Thymus (tissue), 14 donors: ENCODE measurements at places on chromosomes 2 and 18. TPM values are rescaled to one million over a fixed set of nuclear protein-coding genes. Genes with fewer than 3 reads are reported as not detected.

The MMADHC gene
- polyA plus RNA-seq, result 95.9 TPM

The FLACC1 gene
- polyA plus RNA-seq, result 1.2 TPM

The LDLRAD4 gene
- polyA plus RNA-seq, result 46.9 TPM

The SH2D6 gene
- 0.55 TPM for polyA plus RNA-seq

The AQP12A gene
- 0.34 TPM for polyA plus RNA-seq

The PFN4 gene
- 1.3 TPM for polyA plus RNA-seq

The CRACDL gene
- 3.6 TPM for polyA plus RNA-seq

The B3GNT7 gene
- polyA plus RNA-seq, result 1.8 TPM

The OTOS gene
- polyA plus RNA-seq, result 2.4 TPM

The ITGB6 gene
- 0.32 TPM for polyA plus RNA-seq

The IL1A gene
- polyA plus RNA-seq, result 1.8 TPM

The HADHA gene
- 57.1 TPM for polyA plus RNA-seq

The STON1 gene
- 2.9 TPM for polyA plus RNA-seq

The RIT2 gene
- 0.16 TPM for polyA plus RNA-seq

The ST6GAL2 gene
- 0.57 TPM for polyA plus RNA-seq

The CYP27A1 gene
- polyA plus RNA-seq, result 24.7 TPM

The FTCDNL1 gene
- 2.2 TPM for polyA plus RNA-seq

The HOXD11 gene
- polyA plus RNA-seq, result 0.09 TPM

The ANO7 gene
- 0.41 TPM for polyA plus RNA-seq

The PROM2 gene
- 4.3 TPM for polyA plus RNA-seq

The ALKAL2 gene
- polyA plus RNA-seq, result 13.3 TPM

The ATF2 gene
- 32.1 TPM for polyA plus RNA-seq

The ZC3H6 gene
- polyA plus RNA-seq, result 6.0 TPM

The KYNU gene
- 11.3 TPM for polyA plus RNA-seq

The CYRIA gene
- polyA plus RNA-seq, result 7.2 TPM

The TUBA3E gene
- 0.82 TPM for polyA plus RNA-seq

The BCL2 gene
- 11.7 TPM for polyA plus RNA-seq

The SERPINB8 gene
- 11.2 TPM for polyA plus RNA-seq

The DYNAP gene
- 0.14 TPM for polyA plus RNA-seq

The BMP10 gene
- polyA plus RNA-seq, result 0.02 TPM

The MEP1B gene
- 0.11 TPM for polyA plus RNA-seq

The SH3RF3 gene
- polyA plus RNA-seq, result 8.2 TPM

The CCDC93 gene
- 10.7 TPM for polyA plus RNA-seq

The TAF4B gene
- polyA plus RNA-seq, result 6.8 TPM

The RGPD5 gene
- 11.1 TPM for polyA plus RNA-seq

The ASTL gene
- polyA plus RNA-seq, result 2.9 TPM

The DSG2 gene
- 25.7 TPM for polyA plus RNA-seq

The RGPD3 gene
- polyA plus RNA-seq, result 1.8 TPM

The CTAGE1 gene
- polyA plus RNA-seq, result not detected

The PROKR1 gene
- polyA plus RNA-seq, result 0.07 TPM

The IRS1 gene
- polyA plus RNA-seq, result 11.5 TPM

The TMEM237 gene
- polyA plus RNA-seq, result 21.1 TPM

The GTF2A1L gene
- polyA plus RNA-seq, result 0.57 TPM

The CNDP2 gene
- 129 TPM for polyA plus RNA-seq

The ARHGEF4 gene
- 6.5 TPM for polyA plus RNA-seq

The CNRIP1 gene
- 10.3 TPM for polyA plus RNA-seq
